Foreskin fibroblast (primary cell): ENCODE measurements at places on chromosomes 3 and 15.

DNA sequence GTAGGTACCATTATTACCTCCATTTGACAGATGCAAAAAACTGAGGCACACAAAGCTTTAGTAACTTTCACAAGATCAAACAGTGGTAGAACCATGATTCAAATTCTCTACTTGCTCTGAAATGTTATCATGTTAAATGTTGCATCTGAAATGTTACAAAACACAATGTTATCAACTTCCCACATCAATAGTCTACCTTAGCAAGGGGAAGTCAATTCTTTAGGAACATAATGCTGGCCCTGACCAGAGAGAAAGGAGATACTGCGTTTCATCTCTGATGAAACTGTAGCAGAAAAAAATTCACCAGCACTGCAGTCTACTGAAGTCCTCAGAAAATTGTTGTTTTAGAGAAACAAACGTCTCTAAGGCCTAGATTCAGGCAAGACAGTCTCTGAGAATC lies 174.1 kb downstream of the SATB1 start:
- DNase-seq: no peak

- no peak for DNase-seq
Measured at GRCh38 chr3:186514296-186515002, 29.7 kb downstream of the CRYGS start.

DNA sequence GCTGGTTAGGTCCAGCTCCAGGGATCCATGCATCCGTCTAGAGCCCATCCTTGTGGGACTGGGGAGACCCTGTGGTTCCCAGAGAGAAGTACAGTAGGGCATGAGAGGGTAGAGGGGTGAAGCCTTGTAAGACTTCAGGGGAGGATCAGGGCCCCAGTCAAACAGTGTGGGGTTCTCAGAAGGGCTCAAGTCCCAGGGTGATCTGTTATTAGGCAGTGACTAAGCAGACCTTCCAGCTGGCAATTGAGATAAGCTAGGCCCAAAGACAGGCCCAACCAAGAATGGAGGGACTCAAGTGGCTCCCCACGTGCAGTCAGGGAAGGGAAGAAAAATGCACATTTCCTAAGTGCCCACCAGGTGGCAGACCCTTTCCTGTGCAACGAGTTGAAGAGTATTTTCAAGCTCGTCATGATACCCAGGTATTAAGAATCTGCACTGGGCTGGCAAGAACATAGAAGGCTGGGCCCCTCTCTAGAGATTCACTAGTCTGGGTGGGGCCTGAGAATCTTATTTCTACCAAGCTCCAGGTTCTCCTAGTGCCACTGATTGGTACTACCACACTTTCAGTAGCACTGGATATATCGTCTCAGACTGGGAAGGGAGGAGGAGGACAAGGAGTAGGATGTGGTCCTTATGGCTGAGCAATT lies 240.8 kb downstream of the NR1D2 start:
- peak; percentile 37 for DNase-seq

- DNase-seq: no peak
Measured at GRCh38 chr3:144045766-144046165, 74.1 kb downstream of the DIPK2A start.

DNA sequence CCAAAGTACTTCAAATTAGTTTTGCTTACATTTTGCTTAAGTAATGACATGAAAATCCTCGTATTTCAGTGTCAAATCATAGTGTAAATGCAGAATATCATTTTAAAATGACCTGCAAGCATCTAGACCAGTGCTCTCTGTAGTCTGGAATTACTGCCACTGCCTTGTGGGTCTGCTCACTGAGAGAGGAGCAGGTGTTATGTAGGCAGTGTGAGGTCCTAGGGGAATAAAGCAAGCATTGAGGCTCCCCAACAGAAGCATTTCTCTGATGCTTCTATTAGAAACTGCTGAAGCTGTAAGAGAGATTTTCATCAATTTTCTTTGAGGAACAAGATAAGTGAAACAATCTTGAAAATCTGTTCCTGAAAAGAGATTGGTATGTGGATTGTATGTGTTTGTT lies 253.2 kb downstream of the BBX start:
- DNase-seq: no peak

DNA sequence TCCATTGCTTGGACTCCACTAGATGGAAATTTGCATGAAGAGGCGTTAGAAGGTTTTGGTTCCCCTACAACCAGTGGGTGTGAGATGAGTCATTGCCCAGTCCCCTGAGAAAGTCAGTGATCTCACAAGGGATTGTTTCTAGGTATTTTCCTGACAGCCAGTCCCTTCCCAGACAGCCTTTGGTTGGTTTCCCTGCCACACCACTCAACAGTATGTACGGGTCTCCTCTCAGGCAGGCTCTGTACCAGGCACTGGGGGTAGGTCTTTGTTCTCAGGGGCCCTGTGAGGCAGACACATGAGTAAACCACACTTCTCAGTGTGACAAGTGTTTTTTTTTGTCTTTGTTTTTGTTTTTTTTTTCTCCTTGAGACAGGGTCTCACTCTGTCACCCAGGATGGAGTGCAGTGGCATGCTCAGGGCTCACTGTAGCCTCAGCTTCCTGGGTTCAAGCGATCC lies 4.0 kb downstream of the LAMP3 start:
- DNase-seq: no peak
